ENCODE measurements at places on chromosomes 3 and 15. TPM values are rescaled to one million over a fixed set of nuclear protein-coding genes. Genes with fewer than 3 reads are reported as not detected.
A peak's percentile ranks its signal among the peaks of the same experiment; 100 is the strongest.

RAB6B gene
- 4.0 TPM for total RNA-seq

CCDC54 gene
- total RNA-seq, result not detected

KCNMB2 gene
- total RNA-seq, result not detected

GPR27 gene
- 1.3 TPM for total RNA-seq

MESP2 gene
- not detected for total RNA-seq

STRA6 gene
- total RNA-seq, result not detected

TRIM42 gene
- total RNA-seq, result not detected

DOCK3 gene
- total RNA-seq, result 0.71 TPM

GATA2 gene
- total RNA-seq, result 21.3 TPM

CFAP44 gene
- 9.9 TPM for total RNA-seq

ARNT2 gene
- 22.9 TPM for total RNA-seq

- H3K27me3 ChIP-seq, result no peaks in the 10 kb centered on the region
- peak overlapping the region; percentile 69 for H3K27ac ChIP-seq
- H3K36me3 ChIP-seq, result no peaks in the 10 kb centered on the region
- peak overlapping the region; percentile 32 for H3K4me3 ChIP-seq
Measured at GRCh38 chr3:49493901-49494300, 23.8 kb downstream of the DAG1 start.

- no peak for DNase-seq
- no peak overlapping the region for H3K4me3 ChIP-seq
- peak overlapping the region; percentile 35 for H3K27ac ChIP-seq
- no peaks in the 10 kb centered on the region for H3K36me3 ChIP-seq
Measured at GRCh38 chr3:186185194-186185787, 76.4 kb upstream of the ETV5 start.

DNA sequence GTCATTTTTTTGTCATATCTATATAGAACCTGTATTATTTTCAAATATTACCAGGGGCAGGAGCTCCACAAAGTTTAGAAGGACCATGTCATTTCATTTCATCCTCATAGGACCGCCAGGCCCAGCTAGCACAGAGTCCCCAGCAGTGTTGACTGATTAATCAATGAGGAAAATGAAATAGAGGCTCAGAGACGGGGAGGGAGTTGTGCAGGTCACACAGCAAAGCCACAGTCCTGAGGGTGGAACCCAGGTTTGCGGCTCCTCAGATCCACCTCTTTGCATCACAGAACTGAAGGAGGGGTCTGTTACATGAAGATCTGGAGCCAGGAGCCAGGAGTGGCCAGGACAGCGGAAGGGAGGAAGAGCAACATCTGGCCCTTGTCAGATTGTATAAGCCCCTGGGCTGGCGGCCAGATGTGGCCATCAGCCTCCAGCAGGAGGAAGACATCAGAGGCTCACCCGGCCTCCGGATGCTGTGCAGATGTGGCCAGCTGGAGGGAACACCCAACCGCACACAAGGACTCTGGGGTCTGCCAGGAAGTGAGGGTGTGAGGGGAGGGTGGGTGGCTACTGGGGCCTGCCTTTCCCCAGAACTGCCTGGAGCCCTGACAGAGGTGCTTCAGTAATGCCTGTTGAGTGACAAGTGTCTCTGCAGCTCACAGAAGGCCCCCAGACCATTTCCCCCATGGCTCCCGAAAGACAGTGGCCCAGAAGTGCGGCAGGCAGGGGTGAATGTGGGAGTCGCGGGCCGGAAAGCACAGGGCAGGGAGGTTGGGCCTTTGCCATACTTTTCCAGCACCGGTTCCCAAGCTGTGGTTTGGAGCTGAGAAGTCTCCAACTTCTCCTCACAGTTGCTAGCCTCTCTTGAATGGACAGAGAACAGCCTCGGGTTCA is 21.3 kb downstream of the EFCC1 start:
- no peak overlapping the region for H3K4me3 ChIP-seq
- peaks cover 3% of the 10 kb centered on the region for H3K4me1 ChIP-seq
- DNase-seq, result no peak

GRCh38 chr3:137835096-137835495 is 71.0 kb downstream of the SOX14 start:
- no peaks in the 10 kb centered on the region for H3K36me3 ChIP-seq
- no peaks in the 10 kb centered on the region for H3K4me1 ChIP-seq
- DNase-seq, result no peak
- no peak overlapping the region for H3K4me3 ChIP-seq
- H3K27me3 ChIP-seq, result no peaks in the 10 kb centered on the region

DNA sequence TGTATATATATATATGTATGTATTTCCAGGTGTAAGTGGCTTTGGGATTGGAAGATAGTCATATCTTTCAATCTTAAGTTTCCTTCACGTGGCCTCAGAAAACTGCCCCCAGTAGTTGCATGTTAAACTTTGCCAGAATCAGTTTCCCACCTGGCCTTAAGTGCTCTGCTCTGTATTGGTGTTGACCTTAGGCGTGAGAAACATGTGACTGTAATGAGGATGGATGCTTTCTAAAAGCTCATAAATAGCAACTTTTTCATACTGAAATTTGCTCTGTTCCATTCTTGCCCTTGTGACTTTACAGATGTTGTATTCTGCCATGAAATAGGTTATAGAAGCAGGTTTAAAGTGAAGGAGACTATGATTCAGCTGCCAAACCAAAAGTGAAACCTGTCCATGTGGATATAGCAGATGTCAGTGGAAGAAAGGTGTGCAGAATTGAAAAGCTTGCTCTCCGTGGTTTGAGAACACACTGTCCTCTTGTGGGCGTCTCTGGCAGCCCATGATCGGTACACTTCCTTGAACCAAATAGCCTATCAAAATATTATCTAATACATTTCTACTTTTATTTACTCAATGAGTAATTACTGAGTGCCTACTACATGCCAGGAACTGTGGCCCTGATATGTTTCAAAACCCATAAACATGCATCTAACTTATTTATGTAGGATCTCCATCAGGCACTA is 15.8 kb downstream of the SCG5 start:
- no peak for DNase-seq
- no peak overlapping the region for H3K4me3 ChIP-seq
- no peak overlapping the region for H3K27ac ChIP-seq
- H3K36me3 ChIP-seq, result no peaks in the 10 kb centered on the region
- peaks cover 34% of the 10 kb centered on the region for H3K4me1 ChIP-seq
- H3K27me3 ChIP-seq, result no peaks in the 10 kb centered on the region

- H3K27ac ChIP-seq, result no peak overlapping the region
- DNase-seq, result no peak
- H3K4me3 ChIP-seq, result no peak overlapping the region
- no peaks in the 10 kb centered on the region for H3K4me1 ChIP-seq
- no peaks in the 10 kb centered on the region for H3K36me3 ChIP-seq
- no peaks in the 10 kb centered on the region for H3K27me3 ChIP-seq
Measured at GRCh38 chr3:192896208-192896607, 21.4 kb downstream of the MB21D2 start.

DNA sequence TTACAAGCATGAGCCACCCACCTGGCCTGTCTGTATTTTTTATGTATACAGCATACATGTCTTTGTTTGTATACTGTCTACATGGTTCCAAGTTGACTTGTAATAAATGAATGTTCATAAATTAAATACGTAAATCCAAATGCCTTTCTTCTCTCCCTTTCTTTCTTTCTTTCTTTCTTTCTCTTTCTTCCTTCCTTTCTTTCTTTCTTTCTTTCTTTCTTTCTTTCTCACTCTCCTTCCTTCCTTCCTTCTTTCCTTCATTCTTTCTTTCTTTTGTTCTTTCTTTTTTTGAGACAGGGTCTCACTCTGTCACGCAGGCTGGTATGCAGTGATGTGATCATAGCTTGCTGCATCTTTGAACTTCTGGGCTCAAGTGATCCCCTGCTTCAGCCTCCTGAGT is 17.1 kb upstream of the ZNF710 start:
- H3K4me1 ChIP-seq, result no peaks in the 10 kb centered on the region
- H3K4me3 ChIP-seq, result no peak overlapping the region
- no peak for DNase-seq
- H3K27me3 ChIP-seq, result no peaks in the 10 kb centered on the region

DNA sequence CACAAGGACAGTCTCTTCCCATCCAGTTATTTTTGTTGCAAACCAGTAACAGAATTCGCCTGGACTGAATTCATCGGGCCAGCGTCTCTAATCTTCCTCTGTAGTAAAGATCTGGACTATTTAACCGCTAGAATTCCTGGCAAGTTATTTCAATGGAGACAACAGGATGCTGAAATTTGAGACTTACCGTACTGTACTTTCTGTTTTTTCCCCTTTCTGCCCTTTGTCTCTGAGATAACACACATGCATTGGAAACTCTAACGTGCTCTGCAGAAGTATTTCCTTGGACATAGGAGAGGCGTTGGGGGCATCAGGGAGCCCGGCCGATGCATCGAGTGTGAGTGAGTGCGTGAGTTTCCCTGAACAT is 61.5 kb downstream of the ASB7 start:
- H3K27me3 ChIP-seq, result no peaks in the 10 kb centered on the region
- DNase-seq, result no peak
- no peak overlapping the region for H3K27ac ChIP-seq
- no peaks in the 10 kb centered on the region for H3K4me1 ChIP-seq
- H3K4me3 ChIP-seq, result no peak overlapping the region

- no peak for DNase-seq
- H3K4me3 ChIP-seq, result no peak overlapping the region
- H3K36me3 ChIP-seq, result no peaks in the 10 kb centered on the region
Measured at GRCh38 chr3:31240466-31240865, 292.3 kb upstream of the STT3B start.

DNA sequence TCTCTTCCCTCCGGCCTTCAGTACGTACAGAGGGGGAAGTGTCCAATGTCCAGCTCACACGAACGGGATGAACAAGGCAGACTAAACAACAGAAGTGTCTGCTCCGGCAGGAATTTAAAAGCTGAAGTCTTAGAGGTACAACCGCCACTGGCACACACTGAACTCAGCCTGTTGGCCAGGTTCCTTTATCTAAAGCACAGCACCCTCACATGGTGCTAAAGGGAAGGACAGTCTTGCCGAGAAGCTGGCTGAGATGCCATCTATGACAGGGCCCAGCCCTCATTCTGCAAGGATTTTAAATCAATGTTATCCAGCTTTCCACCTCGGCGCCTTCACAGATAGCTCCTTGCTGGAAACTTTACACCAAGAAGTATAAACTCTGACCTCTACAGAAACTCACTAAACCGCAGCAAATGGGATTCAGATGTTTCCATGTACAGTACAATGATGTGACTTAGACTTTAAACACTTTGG is 2.8 kb downstream of the ADAMTS17 start:
- no peaks in the 10 kb centered on the region for H3K36me3 ChIP-seq
- no peak for DNase-seq
- H3K4me1 ChIP-seq, result no peaks in the 10 kb centered on the region
- H3K27me3 ChIP-seq, result peaks cover 7% of the 10 kb centered on the region
- H3K4me3 ChIP-seq, result peak overlapping the region; percentile 50

DNA sequence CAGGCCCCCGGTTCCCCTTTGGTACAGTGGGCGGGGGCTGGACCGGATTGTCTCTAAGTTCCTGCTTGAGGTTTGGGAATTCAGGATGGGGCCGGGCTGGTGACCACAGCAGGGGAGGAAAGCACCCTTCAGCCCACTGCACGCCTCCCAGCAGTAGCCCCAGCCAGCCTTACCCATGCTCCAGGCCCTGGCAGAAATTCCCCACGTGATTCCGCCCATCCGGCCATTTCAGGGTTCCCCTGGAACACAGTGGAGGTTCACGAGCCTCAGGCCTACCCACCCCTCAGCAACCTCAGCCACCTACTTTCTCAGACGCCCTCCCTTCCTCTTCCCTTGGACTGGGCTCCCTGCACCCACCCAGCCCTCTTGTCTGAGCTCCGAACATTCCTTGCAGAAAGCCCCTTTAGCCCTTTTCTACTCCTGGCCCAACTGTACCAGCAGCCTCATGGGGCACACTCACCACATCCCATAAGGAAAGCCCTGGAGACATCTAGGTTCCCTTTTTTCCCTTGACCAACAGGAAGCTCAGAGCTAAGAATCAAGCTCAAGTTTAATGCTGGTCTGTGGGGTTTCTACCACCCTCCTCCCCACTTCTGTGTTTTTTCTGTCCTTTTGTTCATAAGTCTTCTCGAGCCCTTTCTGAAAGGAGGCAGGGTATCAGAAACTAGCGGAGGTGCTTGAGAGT is 11.5 kb downstream of the ALS2CL start:
- no peaks in the 10 kb centered on the region for H3K4me1 ChIP-seq
- H3K27ac ChIP-seq, result no peak overlapping the region
- H3K27me3 ChIP-seq, result no peaks in the 10 kb centered on the region
- peaks cover 24% of the 10 kb centered on the region for H3K36me3 ChIP-seq

GRCh38 chr3:190265126-190265525 is 57.1 kb downstream of the CLDN1 start:
- no peaks in the 10 kb centered on the region for H3K4me1 ChIP-seq
- H3K27me3 ChIP-seq, result no peaks in the 10 kb centered on the region
- H3K4me3 ChIP-seq, result no peak overlapping the region
- H3K27ac ChIP-seq, result no peak overlapping the region
- DNase-seq, result no peak

DNA sequence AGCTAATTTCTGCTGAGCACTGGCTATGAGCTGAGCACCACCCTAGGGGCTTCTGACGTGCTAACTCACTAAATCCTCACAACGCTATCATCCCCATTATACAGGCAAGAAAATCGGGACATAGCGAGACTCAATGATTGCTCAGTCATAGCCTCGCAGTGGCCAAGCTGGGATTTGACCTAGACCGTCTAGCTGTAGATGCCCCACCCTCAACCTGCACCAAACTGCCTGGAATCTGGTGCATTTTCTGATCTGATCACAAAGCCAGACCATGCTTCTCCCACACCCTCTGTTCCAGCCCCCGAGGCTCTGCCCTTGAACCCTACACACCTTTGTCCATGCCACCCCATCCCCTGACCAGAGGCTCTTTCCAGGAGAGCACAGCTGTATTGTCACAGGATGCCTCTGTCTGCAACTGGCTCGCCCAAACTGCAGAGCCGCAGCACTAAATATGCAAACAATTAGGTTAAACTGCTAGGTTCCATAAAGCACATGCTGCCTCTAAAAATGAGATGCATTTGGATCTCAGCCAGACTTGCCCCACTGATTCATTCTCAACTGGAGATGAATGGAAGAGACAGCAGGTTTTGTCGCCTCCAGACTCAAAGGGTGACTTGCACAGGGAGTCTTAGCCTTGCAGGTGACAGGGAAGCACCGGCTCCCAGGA is 95.2 kb downstream of the NUP210 start:
- no peak for DNase-seq
- no peak overlapping the region for H3K4me3 ChIP-seq
- H3K4me1 ChIP-seq, result no peaks in the 10 kb centered on the region
- H3K27me3 ChIP-seq, result no peaks in the 10 kb centered on the region
- H3K36me3 ChIP-seq, result no peaks in the 10 kb centered on the region

DNA sequence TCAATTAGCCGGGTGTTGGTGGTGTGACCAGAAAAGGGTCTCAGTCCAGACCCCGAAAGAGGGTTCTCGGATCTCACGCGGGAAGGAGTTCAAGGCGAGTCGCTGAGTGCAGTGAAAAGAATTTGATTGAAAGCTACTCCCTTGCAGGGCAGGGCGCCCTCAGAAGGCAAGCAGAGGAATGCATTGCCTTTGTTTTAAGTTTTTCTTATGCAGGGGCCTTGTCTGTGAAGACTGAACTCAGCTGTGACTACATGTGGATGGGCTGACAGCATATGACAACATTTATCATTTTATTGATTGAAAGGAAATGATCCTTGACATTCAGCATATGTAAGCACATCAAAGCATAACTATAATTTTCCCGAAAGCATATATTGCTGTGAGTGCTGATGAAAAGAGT is 11.8 kb downstream of the CPN2 start:
- H3K4me1 ChIP-seq, result no peaks in the 10 kb centered on the region
- no peaks in the 10 kb centered on the region for H3K27me3 ChIP-seq
- H3K4me3 ChIP-seq, result no peak overlapping the region
- no peak overlapping the region for H3K27ac ChIP-seq
- DNase-seq, result no peak
